NCI-H1092 (cell line): ENCODE measurements at places on chromosomes 13 and 19.

- no peak for DNase-seq
These were observed 17.8 kb upstream of the MIR17HG start for GRCh38 chr13:91329733-91330132.

DNA sequence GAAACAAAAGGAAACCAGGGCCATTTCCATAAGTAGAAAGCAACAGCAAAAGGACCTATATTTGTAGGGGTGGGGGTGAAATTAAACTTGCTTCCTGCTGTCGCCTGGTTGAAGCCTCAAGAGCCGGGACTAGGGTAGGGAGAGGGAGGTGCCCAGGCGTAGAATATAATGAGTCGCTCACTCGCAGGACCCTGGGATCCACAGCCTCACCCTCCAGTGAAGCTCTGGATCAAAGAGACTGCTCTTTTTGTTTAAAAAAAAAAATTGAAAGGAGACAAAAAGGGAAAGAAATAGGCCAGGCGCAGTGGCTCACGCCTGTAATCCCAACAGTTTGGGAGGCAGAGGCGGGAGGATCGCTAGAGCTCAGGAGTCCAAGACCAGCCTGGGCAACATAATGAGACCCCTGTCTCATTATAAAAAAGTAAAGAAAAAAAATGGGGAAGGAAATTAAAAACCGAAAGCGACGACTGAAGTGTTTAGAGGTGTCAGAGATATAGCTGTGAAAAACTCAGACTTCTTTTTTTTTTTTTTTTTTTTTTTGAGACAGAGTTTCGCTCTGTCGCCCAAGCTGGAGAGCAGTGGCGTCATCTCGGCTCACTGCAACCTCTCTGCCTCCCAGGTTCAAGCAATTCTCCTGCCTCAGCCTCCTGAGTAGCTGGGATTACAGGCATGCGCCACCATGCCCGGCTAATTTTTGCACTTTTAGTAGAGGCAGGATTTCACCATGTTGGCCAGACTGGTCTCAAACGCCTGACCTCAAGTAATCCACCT lies 10.9 kb upstream of the ADGRE5 start:
- DNase-seq = no peak

DNA sequence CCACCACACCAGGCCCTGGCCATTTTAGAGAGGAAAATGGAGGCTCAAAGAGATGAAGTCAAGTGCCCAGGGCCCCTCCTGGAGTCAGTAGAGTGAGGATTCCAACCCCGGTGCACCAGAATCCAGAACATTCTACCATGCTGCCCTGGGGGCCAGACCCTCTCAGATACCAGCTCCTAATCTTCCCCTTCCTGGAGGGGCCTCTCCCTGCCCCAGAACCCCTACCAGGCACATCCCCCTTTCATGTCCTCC lies 11.1 kb downstream of the CAPN12 start:
- no peak for DNase-seq

GRCh38 chr19:38728752-38729541 lies 15.3 kb downstream of the CAPN12 start:
- DNase-seq = no peak

GRCh38 chr19:36916991-36917390 lies 859 bp downstream of the ZNF568 start:
- DNase-seq = no peak

DNA sequence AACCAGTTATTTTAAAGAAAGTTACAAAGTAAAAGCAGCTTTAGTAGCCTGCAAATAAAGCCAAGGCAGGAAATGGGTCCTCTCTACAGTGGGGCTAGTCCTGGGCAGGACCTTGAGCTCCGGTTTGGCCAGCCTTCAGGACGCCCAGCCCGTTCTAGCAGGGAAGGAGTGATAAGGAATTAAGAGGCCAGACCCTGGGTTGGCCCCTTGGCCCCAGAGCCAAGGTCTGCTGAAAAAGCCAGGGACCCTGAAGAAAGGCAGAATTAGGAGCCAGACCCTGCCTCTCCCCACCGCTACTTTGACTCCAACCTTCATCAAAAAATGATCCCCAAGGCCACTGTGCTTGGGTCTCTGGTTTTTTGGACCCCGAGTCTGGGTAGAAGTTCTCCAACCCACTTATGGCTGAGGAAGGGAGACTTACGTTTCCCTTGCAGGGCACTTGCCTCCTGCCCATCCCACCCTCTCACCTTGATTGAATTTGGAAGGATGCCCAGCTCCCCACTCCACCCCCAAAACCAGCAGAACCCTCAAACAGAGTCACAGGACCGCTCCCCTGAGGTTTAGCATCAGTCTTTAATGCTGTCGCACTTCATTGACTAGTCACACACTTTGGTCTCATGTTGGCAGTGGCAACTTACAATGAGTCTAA lies 3.9 kb downstream of the DNAJB1 start:
- DNase-seq = no peak

GRCh38 chr13:79645569-79645968 lies 164.6 kb downstream of the NDFIP2 start:
- no peak for DNase-seq

- DNase-seq = no peak
These were observed 9.4 kb upstream of the CACNG8 start for GRCh38 chr19:53953383-53953782.
